OCI-LY7 (cell line): ENCODE measurements at places on chromosomes 16 and 17.

GRCh38 chr17:54891176-54891821 is 9.4 kb upstream of the TOM1L1 start:
- DNase-seq, result peak; percentile 32

GRCh38 chr16:57741660-57742191 is 6.2 kb downstream of the KATNB1 start:
- no peak for DNase-seq

- DNase-seq, result no peak
Observed at GRCh38 chr17:58786586-58787295, 31.1 kb downstream of the PPM1E start.

DNA sequence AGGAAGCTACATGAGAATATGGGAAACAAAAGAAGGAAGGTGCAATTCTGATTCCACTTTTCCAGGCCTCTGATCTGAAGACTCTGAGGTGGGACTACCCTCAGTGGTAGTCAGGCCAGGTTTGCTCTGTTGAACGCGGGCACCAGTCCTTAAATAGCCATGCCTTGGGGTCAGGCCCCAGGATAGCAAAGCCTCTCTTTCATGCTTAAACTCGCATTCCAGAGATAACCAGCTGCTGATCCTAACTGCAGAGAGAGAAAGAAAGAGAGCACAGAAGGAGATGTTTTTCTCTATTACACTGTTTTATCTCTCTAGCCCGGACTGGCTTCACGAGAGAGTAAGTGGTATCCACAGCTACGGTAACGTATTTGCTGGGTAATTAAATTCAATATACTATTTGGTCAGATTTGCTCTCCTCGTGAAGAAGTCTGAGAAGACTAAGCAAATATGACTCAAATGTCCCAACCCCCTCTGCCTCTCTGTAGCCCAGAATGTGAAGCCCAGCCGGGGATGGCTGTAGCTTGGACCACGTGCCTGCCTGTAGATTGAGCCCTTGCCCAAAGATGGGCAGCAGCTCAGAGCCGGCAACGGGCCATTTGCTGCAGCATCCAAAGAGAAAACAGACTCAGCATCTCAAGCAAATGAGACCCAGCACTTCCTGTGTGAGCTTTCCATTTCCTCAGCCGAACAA is 122.2 kb downstream of the SMG6 start:
- no peak for DNase-seq

- no peak for DNase-seq
Observed at GRCh38 chr16:70151941-70152509, 21.6 kb upstream of the CLEC18C start.

DNA sequence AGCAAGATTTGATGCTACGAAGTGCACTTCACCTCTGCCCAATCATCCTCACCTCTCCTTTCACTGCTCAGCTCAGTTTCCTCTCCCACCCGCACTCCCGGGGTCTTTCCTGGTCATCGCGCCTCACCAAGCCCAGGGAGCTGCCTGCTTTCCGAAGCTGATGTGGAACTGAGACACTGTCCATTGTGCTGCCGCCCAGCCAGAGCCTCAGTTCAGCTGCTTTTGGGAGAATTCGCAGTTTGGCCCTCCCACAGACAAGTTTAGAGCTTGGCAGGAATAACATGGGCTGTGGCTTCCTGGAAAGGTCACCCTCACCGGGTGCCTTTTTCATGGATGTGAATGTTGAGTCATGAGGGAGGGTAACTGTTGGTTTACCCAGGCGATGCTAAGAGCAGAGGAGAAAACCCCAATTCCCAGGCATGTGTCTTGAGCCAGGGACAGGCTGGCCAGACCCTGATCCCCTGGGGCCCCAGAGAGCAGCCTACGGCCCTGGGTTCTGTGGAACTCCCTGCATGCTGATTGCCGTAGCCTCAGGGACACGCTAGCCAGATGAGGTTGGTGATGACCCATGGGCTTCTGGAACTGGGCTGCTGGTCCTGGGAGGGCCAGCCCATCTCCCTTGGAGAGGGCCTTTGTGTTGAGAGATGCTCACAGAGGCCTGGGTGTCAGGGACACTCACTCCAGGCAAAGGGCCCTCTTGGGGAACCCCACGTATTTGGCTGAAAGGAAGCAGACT is 1687.5 kb downstream of the TP53TG3F start:
- no peak for DNase-seq

DNA sequence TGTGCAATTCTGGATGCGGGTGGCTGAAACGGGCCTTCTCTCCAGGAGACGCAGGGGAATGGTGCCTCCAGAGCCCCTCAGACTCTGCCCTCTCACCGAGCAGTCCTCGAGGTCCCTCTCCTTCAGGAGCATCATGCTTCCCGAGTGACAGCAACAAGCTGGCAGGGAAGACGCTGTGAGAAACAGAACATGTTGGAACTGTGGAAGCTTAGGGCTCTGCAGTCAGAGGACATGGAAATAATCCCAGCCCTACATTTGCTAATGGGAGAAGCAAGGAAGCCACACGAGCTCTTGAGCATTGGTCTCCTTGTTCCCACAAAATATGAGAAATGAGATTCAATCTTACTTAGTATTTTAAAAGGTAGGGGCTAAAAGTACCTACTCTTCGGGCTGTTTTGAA is 115.0 kb downstream of the DYNLRB2 start:
- no peak for DNase-seq

GRCh38 chr16:69499541-69500230 is 66.1 kb upstream of the NFAT5 start:
- DNase-seq, result no peak

GRCh38 chr17:77501101-77501566 is 360.4 kb downstream of the SEC14L1 start:
- peak; percentile 56 for DNase-seq

DNA sequence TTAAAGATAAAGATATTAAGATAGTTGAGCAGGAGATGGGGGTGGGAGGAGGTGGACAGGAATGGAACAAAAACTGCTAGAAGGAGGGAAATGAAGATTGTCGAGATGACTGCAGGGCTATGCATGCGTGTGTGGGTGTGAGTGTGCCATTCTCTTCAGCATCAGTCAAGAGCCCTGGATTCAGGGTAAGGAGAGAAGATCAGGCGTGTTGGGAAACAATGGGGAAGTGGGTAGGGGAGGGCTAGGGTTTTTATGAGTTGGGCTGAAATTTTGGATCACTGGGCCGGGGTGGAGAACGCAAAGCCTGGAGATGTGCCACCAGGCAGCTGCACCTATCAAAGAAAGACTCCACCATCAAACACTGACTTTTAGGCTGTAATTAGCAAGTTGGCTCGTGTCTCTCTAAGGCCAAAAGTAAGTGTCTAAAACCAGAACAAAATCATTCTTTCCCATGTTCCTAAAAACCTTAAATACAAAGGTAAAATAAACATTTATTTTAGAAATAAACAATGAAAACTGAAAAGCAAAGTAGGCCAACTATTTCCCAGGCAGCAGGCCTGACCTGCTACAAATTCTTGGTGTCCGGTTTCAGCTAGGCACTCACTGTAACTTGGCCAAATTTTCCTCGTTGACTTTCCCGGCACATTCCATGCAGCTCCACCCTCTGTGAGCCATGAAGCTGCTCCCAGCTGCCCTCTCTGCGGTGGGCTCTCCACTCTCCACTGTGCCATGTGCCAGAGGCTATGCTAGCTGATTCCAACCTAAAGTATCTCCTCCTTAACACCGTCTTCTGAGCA is 4.2 kb downstream of the CDRT4 start:
- no peak for DNase-seq

DNA sequence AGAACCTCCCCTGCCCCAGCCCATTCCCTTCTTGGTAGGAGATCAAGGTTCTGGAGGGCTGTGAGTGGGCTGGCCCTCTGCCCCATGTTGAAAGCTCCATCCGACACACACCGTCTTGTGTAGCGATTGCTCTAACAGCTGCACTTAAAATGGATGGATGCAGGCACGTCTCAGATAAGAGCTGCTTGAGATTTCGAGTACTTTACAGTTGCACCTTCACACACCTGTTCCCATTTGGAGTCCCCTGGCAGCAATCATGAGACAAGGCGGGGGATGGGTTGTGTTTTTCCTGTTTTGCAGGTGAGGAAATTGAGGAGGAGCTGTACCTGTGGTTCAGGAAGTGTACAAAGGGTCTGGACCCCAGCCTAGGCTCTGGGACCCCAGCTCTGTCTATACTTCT is 25.6 kb upstream of the TAC4 start:
- DNase-seq, result no peak

GRCh38 chr16:15775209-15775608 is 81.6 kb downstream of the MYH11 start:
- DNase-seq, result peak; percentile 26

DNA sequence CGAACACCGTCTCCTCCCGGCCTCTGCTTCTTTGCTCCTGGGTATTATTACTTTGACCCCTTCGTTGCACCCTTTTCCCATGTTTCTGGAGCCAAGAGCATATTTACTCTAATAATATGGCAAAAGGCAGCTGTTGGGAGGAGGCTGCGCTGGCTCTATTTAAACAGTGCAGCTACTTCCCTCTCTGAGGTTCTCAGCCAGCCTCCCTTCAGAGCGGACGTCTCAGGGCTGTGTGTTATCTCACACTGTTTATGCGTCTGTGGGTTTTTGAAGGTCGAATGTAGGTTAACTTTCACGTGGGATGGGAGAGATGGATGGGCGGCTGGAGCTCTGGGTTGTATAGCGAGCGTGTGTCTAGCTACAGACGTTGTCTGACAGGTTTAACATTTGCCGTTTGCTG is 45.3 kb downstream of the COX4I1 start:
- DNase-seq, result no peak

- DNase-seq, result no peak
Observed at GRCh38 chr17:62860962-62861873, 53.1 kb upstream of the MARCHF10 start.

- no peak for DNase-seq
Observed at GRCh38 chr16:64626776-64627175, 495.1 kb downstream of the CDH11 start.

DNA sequence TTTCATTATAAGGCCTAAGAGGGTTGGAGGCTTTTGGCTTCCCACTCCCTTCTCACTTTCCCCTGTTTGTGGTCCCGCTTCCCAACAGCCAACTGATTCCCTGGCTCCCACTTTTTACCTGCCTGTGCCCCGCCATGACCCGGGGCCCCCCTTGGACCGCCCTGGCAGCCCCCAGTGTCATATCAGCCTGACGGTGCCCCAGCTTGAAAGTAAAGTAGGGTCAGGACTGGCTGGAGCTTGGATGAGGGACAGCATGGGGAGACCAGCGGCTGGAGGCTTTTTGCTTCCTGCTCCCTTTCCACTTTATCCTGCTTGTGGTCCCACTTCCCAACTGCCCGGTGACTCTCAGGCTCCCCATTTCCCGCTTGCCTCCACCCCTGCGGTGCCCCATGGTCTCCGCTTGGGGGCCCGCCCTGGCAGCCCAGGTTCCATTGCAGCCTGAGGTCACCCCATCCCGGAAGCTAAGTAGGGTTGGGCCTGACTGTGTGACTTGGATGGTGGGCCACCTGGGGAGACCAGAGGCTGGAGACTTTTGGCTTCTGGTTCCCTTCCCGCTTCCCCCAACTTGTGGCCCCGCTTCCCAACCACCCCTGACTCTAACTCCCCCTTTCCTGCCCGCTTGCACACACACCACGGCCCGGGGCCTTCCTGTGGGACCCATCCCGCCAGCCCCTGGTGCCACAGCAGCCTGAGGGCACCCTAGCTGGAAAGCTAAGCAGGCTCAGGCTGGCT is 2274.7 kb downstream of the TP53TG3F start:
- no peak for DNase-seq

DNA sequence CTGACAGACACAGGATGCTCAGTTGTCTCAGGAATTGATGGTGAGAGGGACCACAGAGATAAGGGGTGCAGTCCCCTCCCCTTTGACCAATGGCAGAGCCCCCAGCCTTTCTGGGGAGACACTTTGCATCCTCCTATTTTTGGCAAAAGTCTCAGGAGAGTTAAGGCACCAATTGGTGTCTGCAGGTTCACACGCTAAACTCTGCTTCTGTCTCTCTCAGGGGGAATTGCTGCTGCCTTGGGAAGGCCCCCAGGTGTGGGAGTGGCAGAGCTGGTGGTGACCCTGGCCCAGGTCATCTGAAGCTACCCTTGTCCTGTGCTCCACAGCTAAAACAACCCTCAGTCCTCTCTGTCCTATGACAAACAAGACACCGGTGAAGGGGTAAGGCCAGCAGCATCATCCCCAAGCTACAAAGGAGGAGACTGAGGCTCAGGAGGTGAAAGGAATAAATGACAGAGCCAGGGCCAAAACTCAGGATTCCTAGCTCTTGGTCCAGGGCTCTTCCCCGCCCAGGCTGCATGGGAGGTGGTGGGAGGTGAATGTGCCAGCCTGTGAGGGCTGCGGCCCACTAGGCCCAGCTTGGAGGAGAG is 20.3 kb downstream of the OSBPL7 start:
- no peak for DNase-seq

DNA sequence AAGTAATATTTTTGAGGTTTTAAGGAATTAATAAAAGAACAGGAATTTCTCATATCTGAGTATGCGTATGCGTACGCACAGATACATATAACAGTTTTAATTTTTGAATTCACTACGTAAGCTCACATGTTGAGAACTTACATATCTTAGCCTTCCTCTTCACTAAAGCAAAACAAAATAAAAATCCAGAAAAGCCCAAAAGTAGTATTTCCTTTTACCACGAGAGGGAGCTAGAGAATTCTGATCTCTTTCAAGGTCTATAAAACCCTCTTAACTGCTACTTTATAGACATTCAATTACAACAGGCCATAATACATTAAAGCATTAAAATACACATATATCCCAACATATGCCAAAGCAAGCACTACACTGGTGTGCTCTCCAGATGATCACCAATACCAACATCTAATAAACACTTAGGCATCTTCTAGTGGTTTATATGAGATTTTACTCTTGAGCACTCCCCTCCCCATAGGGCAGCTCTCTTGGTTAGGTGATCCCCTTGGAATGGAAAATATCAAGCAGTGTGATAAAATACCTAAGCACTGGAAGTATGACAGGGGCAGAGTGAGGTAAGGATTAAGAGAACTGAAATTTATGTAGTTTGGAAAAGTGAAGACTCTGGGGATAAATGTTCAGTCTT is 94.0 kb downstream of the SKAP1 start:
- DNase-seq, result peak; percentile 71

DNA sequence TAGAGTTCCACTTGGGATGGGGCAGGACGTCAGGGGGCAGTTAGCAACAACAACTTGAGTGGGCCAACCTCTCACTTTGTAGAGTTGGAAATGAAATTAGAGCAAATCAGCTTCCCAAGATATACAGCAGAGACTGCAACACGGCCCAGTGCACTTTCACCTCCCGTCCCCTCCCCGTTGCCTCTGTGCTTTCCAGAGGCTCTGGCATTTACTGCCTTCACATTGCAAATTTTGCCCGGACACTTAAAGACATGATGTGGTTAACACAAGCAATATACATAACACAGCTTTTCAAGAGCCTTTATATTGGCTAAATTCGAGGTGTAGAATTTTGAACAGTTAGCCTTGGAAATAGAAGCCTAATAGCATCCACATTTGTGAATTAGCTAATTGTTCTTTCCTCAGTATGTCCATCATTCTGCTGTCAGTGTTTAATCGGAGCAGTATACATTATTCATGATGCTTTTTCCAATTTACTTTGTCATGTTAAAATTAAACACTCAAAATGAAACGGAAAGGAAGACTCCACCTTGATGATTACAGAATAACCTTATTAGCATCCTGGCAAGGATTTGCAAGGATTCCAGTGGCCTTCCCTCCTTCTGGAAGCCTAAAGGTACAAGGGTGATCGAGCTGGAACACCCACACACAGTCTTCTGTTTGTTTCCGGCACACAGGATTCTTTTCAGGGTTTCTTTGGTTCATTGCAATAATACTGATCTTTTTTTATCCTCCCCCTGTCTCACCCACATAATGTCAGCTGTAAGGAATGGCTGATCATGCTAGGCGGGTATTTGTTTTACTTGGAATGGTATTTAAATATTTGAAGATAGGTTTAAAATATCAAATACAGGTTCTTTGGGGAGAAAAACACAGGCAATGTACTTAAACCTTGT is 190.9 kb upstream of the CACNG5 start:
- no peak for DNase-seq

- DNase-seq, result no peak
Observed at GRCh38 chr16:68235887-68236136, at the start of gene ESRP2. TSS of gene ESRP2 (minus strand) at chr16:68236127. CDS start at chr16:68236045, 82 bp downstream.
